NCI-H1105 (cell line): ENCODE measurements at places on chromosomes 4 and X.

GRCh38 chrX:129823522-129823921 is 20.2 kb downstream of the ZDHHC9 start:
- no peak for DNase-seq

DNA sequence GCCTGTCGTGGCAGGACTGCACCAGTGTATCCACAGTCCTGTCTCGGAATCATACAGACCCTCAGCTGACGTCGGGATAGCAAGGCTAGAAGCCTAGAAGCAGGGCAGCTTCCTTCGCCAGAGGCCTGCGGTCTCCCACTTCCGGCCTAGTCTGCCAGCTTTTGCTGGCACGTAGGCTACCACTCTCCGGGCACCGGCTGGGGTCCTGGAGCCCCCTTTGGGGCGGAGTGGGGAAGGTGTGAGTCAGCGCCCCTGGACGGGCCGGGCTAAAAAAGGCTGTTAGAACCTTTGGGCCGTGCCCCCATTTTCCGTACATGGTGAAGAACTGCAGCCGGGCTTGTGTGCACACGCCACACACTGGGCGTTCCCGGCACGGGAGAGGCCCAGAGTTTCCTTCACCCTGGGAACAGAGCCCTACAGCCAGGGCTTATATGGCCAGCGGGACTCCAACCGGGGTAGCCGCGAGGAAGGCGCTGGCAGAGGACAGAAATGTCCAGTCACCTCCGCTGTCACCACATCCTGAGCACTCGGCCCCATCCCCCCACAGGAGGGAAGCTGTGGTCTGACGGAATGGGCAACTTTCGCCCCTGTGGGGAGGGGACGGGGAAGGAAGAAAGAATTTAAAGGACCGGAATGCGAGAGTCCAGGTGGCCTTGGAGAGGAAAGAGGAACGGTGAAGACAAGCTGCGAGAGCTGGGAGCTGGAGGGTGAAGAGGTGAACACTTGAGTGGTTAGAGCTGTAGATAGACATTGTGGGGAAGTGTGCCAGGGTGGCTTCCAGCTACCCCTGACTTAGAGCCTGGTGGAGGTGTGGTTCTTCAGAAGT is 4.6 kb downstream of the MAGIX start:
- no peak for DNase-seq

- DNase-seq, result no peak
Observed at GRCh38 chr4:125168531-125168930, 146.2 kb upstream of the FAT4 start.

GRCh38 chrX:21408788-21409187 is 34.6 kb downstream of the CNKSR2 start:
- no peak for DNase-seq

- DNase-seq, result no peak
Observed at GRCh38 chr4:8269535-8270417, at the start of gene HTRA3. Gene HTRA3 (plus strand): TSS chr4:8269754. CDS start chr4:8269969, 215 bp downstream.

- no peak for DNase-seq
Observed at GRCh38 chrX:107014936-107015335, 14.9 kb upstream of the MORC4 start.

DNA sequence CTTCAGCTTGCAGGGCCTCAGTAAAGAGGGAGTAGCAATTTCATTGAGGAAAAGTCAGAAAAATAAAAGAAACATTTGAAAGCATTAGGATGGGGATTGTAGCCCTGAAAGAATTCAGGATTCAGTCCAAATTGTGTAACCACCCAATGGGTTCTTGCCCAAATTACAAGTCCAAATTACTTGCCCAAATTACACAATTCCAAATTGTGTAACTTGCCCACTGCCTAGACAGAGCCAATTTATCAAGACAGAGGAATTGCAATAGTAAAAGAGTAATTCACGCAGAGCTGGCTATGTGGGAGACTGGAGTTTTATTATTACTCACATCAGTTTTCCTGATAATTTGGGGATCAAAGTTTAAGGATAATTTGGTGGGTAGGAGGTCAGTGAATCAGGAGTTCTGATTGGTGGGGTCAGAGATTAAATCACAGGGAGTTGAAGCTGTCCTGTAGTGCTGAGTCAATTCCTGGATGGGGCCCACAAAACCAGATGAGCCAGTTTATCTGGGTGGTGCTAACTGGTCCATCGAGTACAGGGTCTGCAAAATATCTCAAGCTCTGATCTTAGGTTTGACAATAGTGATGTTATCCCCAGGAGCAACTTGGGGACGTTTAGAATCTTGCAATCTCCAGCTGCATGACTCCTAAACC is 18.1 kb upstream of the PAGE5 start:
- DNase-seq, result no peak

DNA sequence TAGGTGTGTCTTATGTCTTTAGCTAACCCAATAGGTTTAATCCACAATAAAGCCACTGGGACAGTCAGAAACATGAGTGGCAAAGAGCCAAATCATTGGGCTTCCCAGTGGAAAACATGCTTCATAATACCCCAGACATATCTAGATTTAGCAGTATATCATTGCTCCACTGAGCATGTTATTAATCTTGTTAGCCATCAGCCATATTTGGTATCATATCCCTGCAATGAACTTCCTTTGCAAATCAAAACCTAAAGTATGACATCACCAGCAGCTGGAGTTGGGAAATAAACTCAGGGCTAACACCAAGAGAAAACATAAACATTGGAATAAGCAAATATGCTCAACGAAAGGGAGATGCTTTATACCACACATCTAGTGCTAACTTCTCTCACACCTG is 280.8 kb upstream of the NOCT start:
- no peak for DNase-seq

- DNase-seq, result no peak
Observed at GRCh38 chr4:7472442-7473013, 37.8 kb upstream of the PSAPL1 start.

GRCh38 chrX:112967903-112968302 is 127.3 kb upstream of the AMOT start:
- no peak for DNase-seq

GRCh38 chr4:78788007-78788889 is 12.1 kb downstream of the BMP2K start:
- no peak for DNase-seq

- no peak for DNase-seq
Observed at GRCh38 chr4:5164221-5164912, 113.1 kb downstream of the STK32B start.

DNA sequence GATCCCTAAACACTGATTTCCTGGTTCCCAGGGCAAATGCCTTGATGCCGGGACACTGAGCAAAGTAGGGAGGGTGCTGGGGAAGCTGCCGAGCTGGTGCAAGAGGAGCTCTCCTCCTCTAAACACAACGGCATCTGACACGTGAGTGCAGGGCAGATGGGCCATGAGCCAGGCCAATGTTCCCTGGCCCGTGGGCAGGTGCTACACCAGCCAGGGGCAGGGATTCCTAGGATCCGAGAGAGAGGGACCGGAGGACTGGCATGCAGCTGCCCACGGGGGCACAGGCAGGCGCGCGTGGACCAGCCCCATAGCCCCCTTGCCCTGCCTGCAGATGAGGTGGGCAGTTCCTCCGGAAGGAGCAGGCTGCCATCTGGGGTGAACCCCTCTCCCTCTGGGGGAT is 66.8 kb upstream of the AFAP1 start:
- no peak for DNase-seq

GRCh38 chr4:184550476-184550875 is 76.1 kb upstream of the IRF2 start:
- no peak for DNase-seq

DNA sequence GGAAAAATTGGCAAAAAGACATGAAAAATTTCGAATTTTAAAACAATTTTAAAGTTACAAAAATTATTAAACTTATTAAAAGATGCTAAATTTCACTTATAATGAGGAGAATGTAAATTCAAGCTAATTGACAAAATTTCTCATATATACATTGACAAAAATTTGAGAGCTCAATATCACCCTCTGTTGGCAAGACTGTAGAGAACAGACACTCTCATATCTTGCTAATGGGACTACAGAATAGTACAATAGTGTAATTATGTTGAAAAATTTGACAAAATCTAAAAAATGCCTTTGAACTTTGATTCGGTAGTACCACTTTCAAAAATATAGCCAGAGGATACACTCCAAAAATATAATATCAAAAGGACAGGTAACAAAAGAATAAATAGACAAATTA is 29.8 kb downstream of the DCAF8L2 start:
- DNase-seq, result no peak

DNA sequence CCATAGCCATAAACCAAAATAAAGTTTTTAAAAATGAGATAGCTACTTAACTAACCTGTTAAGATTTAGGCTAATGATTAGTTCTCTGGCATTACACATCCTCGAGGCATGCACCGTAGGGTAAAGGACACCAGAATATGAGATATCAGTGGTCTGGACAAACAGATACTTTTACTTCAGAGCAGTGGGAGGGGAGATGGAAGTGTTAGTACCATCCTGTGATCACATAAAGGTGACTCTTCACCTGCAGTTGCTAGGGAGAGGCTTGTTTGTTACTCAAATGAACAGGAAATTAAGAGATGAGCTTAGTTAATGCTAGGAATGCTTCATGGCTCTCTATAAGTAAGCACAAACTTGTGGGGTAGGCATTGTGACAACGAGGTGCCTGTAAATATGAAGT is 624.4 kb upstream of the MAGEB2 start:
- no peak for DNase-seq

DNA sequence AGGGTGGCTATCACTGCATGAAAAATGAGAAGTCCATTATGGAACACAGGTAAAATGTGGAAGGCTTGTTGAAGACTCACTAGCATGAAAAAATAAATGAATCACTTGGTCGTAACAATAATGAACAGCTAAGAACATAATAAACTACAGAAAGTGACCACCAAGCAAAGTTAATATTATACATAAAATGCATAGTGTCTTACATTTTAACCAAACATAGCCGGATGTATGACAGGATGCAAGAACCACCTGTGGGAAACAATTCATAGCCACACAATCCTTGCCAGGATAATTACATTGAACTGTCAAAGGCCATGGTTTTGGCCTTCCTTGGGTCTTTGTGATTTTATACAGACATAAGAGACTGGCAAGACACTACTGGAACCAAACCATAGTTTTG is 81.9 kb upstream of the ATXN3L start:
- no peak for DNase-seq

DNA sequence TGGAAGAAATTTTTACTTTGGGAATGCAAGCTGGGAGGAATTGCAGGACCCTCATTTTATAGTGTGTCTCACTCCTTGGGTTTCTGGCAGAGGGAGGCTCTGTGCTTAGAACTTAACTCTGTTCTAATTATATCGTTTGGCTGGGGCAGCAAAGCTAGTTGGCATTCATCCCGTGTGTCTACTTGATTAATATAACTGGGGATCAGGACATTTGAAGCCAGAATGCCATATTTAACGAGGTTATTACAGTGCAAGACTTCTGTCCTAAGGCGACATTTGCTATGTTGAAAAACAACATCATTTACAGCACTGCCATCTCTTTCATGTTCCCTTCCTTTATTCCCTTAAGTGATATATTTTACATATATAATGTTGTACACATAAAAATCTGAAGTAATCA is 179.1 kb upstream of the TBC1D9 start:
- peak; percentile 40 for DNase-seq
